Activated T-helper 1 cell treated with Interleukin-2 at 50 U/mL for 16 hours (primary cell): ENCODE measurements at places on chromosomes 13 and 19.

GRCh38 chr19:49657493-49658138 lies 8.0 kb downstream of the IRF3 start:
- DNase-seq, result no peak

- DNase-seq, result no peak
Observed at GRCh38 chr19:38148337-38148736, 75.7 kb downstream of the DPF1 start.

DNA sequence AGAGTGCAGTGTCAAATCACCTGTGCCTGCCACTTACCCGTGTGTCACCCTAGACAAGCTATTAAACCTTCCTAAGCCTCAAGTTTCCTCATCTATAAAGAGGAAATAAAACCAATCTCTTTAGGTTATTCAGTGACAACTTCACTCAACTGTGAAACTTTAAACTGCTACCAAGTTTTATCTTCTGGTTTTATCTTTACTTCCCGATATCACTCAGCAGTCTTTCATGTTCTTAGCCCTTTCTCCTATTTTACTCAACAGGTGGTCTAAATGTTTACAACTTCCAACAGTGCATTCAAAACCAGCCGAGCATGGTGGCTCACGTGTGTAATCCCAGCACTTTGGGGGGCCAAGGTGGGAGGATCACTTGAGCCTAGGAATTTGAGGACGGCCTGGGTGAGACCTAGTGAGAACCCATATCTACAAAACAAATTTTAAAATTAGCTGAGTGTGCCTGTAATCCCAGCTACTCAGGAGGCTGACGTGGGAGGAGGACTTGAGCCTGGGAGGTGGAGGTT lies 59.6 kb downstream of the GPALPP1 start:
- no peak for DNase-seq

GRCh38 chr13:66128201-66128600 lies 1101.9 kb downstream of the PCDH9 start:
- no peak for DNase-seq

DNA sequence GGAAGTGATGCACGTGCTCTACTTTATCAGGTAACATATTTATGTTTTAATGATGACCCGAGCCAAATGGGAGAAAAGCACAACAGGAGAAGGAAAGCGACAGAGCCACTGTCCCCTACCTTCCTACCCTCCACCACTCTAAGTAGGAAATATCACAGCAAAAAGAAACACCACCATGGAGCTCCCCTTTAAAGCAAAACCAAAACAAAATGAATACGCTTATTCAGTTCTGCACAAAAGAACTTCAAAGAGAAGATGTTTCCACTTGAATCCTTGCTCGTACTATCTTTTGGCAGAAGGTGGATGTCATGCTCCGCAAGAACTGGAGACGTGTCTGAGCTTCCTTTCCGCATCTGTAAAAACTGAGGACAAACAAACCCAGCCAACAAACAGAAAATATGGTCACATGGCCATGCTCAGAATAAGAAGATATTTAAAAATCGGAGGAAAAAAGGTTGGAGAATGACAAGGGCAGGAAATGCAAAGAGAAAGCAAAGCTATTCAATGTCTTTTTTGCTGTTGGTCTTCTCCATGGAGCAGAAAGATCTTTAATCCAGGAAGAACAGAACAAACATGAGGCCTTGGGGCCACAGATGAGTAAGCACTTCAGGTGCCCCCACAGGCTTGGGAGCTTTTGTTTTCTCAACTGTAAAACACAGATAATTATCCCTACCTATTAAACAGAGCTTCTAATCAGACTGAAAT lies 19.5 kb downstream of the N4BP2L1 start:
- no peak for DNase-seq

GRCh38 chr13:29758531-29759114 lies 91.8 kb downstream of the UBL3 start:
- DNase-seq, result peak; percentile 7

DNA sequence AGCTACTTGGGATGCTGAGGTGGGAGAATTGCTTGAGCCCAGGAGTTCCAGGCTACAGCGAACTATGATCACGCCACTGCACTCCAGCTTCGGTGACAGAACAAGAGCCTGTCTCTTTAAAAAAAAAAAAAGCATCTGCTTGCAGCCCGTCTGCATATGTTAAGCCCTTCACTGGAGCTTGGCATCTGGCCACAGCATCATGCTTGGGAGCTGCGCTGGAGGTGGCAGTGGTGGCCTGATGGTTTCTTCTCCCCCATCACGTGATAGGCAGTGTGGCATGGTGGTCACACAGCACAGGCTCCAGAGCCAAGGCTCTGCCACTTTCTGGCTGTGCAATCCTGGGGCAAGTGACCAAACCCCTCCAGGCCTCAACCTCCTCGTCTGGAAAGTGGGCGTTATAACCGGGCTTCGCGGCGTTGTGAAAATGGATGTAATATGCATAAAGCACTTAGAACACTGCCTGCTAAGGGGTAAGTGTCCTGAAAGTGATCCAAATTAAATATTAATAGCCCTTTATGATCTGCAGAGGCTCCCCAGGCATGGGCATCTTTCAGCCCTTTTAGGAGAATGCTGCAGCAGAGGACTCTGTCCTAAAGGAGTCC lies 24.4 kb downstream of the MARK4 start:
- DNase-seq, result no peak

DNA sequence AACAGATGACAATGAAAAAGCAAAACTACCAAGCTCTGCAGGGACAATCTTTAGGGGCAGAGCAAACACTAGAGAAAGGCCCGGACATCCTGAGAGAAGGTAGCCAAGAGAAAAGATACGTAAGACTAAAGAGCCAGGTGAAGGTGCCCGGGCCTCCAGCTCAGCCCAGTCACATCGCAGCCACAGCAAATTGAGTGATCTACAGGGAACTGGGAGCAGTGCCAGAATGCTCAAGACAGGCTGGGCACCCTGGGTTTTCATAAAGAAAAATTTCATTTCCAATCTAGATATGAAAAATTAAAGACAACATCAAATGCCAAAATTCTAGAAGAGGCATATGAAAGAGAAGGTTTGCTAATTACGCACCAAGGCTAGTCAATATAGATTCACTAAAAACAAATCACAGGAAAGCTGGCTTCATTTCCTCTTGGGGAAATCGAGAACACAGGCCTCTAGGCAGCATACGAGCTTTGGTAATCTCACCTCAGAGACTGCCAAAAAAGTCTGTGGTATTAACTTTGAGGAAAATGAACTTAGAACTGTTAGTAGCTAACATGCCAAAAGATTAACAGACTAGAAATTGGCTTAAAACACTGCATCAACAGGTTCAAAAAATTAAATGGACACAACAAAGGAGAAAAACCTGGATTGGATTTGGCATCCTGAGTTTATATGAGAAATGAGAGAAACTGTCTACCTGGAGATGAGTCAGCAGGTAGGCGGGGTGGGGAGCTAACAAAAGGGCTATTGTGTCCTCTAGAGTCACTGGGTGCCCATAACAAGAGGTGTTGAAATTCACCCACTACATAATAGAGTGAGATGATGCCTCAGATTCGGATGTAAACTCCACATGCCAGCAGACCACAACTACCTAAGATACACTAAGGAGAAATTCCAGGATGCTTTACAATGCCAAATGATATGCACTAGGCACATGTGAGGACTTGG lies 6.6 kb downstream of the ANKRD10 start:
- DNase-seq, result no peak

DNA sequence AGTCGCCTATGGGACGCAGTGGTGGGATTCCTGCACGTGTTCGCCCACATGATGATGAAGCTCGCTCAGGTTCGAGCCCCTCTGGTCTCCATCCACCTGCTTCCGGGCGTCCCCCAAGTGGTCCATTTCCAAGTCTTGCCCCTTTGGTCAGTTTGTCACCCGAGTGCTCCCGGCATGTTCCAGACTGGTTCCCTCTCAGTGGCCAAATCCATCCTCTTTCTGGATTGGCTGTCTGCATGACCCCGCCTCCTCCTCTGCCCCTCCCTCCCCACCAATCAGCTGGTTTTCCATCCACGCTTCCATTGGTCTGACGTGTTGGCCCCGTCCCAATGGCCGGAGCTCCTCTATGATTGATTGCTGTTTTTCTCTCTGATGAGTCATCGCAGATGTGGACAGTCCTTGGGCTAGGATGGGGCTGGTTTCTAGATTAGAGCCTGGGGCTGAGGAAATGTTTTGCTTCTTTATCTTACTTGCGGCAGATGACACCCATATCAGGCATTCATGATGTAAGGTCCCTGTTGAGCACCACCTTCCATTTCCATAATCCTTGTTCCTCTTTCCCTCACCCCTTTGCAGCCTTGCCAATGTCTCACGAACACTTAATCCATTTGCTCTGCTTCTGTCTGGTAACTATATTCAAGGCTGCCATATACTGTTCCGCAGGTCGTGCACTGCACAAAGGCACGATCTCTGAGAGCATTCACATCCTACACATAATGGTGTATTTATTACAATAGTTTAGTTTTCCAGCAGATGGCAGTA lies 73.8 kb downstream of the MAP4K1 start:
- no peak for DNase-seq

GRCh38 chr13:43232873-43233265 lies 209.5 kb downstream of the DNAJC15 start:
- no peak for DNase-seq

DNA sequence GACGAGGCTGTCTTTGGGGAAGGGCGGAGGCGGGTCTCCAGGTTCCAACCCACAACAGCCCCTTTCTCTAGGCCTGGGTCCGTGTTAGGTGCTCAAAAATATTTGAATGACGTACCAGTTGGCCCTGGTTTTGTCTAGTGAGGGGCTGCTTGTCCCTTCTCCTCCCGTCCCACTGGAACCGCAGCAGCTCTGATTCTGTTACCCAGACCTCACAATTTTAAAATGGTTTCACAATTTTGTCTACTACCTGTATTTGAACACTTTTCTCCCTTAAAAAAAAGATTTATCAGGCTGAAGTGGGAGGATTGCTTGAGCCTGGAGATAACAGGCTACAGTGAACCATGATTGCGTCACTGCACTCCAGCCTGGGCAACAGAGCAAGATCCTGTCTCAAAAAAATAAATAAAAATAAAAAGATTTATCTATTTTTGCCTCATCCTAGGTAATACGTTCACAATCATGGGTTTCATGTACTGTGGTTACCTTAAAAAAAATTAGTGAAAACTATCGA lies 1.3 kb upstream of the IRF2BP1 start:
- no peak for DNase-seq

GRCh38 chr19:43765109-43765876 lies 10.5 kb upstream of the SMG9 start:
- peak; percentile 58 for DNase-seq

GRCh38 chr19:17332360-17332676 lies 2.3 kb downstream of the ANO8 start:
- DNase-seq, result no peak

GRCh38 chr13:97003071-97003470 lies 8.8 kb upstream of the OXGR1 start:
- DNase-seq, result no peak

GRCh38 chr19:2834294-2834871 lies 6.9 kb upstream of the ZNF555 start:
- DNase-seq, result no peak

DNA sequence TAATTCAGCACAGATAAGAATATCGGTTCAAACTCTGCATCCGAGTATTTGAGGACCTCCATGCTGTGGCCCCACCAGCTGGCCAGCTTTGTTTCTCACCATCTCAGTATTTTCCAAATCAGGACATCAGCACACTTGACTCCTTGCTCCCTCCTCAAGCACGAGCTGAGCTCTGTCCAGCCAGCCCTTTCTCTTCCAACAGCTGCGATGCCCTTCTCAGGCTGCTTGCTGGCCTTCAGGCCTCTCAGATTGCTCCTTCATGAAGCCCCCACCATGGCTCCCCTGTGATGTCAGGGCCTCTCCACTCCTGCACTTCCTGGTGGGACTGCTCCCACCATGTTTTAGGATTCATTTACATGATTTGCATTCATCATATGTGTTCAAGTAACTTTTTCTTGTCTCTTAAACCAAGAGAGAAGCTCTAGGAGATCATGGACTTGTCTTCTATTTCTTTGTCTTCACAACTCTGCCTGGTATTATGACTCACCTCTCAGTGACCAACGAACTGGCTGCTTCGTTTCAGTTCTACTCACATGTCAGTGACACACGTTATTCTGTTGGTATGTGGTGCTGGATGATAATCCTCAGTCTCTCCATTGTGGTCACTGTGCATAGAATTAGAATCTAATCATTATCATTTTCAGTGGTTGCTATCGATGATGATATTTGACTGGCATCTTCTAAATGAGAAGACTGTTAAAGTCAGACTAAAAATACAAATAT lies 471.7 kb downstream of the EFNB2 start:
- DNase-seq, result no peak

DNA sequence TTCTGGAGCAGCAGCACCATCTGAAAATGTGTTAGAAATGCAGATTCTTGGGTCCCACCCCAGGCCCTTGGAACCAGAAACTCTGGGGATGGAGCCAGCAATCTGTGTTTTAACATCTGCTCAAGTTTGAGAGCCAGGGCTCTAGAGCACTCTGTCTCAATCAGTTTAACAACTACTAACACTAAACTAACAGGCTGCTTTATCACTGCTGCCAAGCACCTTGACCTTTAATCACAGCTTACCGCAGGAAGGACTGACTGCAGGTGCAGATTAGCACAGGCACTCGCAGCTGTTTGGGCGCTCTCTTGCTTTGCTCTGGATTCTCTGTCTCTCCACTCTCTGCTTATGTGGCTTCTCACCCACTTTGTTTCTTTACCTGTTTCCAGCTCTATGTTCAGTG lies 163.5 kb downstream of the MTUS2 start:
- no peak for DNase-seq

GRCh38 chr13:48159826-48160225 lies 64.9 kb upstream of the MED4 start:
- no peak for DNase-seq

DNA sequence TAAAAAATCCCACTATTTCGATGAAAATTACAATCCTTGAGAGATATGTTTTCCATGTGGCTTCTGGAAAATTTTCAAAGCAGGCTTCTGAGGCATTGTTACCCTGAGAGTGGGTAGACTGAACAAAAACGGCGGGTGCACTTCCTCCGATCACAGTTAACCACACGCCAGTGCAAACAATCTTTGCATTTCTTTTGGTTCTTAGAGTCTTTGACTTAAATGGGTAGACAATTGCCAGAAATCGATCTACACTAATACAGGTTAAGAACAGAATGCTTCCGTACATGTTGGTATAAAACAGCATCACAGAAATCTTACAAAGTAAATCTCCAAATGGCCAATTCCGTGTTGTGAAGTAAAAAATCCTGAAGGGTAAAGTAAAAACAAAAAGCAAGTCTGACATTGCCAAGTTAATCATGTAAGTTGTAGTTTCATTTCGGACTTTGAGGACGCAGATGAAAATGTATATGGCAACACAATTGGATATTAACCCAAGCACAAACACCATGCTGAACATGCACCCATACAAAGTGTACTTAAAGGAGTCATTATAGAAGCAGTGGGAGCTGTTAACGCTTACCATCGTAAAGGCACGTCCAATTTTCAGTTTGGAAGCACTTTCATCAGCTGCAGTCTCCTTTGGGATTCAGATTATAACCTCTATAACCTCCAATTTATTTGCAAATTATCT lies 927 bp downstream of the LPAR6 start:
- peak; percentile 13 for DNase-seq

GRCh38 chr13:71242201-71242600 lies 624.8 kb downstream of the DACH1 start:
- no peak for DNase-seq
